ENCODE measurements at places on chromosomes 11 and 22. TPM values are rescaled to one million over a fixed set of nuclear protein-coding genes. Genes with fewer than 3 reads are reported as not detected.

GRCh38 chr11:126722956-126723664 lies 277.5 kb downstream of the KIRREL3 start:
- no peak for DNase-seq

DNA sequence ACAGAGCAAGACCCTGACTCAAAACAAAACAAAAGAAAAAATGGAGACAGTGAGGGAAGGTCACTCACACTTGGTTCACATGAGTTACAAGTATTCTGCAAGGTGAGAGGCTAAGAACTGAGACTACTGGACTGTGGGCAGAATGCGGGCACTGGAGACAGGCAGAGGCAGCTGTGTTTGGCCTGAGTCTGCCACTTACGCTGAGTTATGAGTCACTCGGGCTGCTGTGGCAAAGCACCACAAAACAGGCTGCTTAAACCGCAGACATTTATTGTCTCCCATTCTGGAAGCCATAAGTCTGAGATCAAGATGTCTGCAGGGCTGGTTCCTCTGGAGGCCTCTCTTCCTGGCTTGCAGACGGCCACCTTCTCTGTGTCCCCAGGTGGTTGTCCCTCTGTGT lies 122.8 kb downstream of the SHANK2 start:
- DNase-seq = no peak

- no peak for DNase-seq
These were observed 10.7 kb downstream of the TAB1 start for GRCh38 chr22:39410264-39410663.

DNA sequence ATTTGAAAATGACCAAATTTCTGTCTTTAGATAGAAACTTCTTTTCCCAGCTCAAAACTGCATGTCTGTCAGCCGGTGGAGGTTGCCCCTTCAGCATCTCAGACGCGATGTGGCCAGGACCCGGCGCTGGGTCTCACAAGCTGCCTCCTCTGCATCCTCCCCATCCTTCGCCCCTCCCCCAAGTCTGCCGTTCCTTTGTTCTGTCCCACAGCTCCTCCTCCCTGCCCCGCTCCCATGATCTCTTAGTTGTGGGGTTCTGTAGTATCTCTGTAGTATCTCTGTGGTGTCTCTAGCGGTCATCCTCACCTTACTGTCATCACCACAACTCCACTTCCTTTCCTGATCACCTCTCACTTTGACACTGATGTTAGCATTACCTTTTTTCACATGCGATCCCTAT lies 49.9 kb downstream of the TRAF6 start:
- DNase-seq = peak; percentile 52

- DNase-seq = no peak
These were observed 66.0 kb upstream of the CLTCL1 start for GRCh38 chr22:19357270-19358105.

- DNase-seq = no peak
These were observed 120.9 kb downstream of the FEZ1 start for GRCh38 chr11:125375146-125375545.

DNA sequence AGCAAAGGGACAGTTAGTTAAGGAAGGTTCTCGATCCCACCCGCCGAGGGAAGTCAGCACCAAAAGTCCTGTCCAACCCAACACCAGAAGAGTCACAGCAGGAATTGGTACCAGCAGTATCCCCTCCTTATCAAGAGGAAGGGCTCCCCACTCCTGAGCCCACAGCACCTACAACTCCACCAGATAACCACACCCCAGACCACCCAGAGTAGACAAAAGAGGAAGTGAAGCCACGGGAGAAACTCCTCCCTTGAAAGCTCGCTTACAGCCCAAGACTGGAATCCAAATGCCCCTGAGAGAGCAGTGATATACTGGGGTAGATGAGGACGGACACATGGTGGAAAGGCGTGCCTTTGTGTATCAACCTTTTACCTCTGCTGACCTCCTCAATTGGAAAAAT lies 7.3 kb upstream of the CD5 start:
- no peak for DNase-seq

Gene GTSE1
- total RNA-seq = 45.4 TPM

Gene ANO9
- 16.6 TPM for total RNA-seq
